Left ventricle myocardium inferior (tissue), 1 donor: ENCODE measurements at places on chromosomes 13 and 19. TPM values are rescaled to one million over a fixed set of nuclear protein-coding genes. Genes with fewer than 3 reads are reported as not detected.

Gene KLF12
- total RNA-seq, result 18.2 TPM

Gene PSG2
- not detected for total RNA-seq

Gene NKG7
- 1.8 TPM for total RNA-seq

Gene AMH
- 1.1 TPM for total RNA-seq

Gene HTR2A
- total RNA-seq, result 0.11 TPM

Gene CLIP3
- 5.4 TPM for total RNA-seq

Gene SLITRK5
- total RNA-seq, result 0.03 TPM

Gene ANO8
- 6.8 TPM for total RNA-seq

Gene TBC1D4
- 97.5 TPM for total RNA-seq

- H3K4me1 ChIP-seq, result peaks cover 14% of the 10 kb centered on the region
- DNase-seq, result no peak
- H3K4me3 ChIP-seq, result no peak overlapping the region
- H3K27ac ChIP-seq, result no peak overlapping the region
- peaks cover 30% of the 10 kb centered on the region for H3K36me3 ChIP-seq
Observed at GRCh38 chr19:995051-995827, 5.0 kb upstream of the GRIN3B start.

GRCh38 chr19:50329146-50329925 is at the start of gene KCNC3:
Gene KCNC3, minus strand, starts transcription at chr19:50329377. Its CDS starts 295 bp downstream, at chr19:50329082.
- H3K4me1 ChIP-seq, result peaks cover 64% of the 10 kb centered on the region
- H3K27ac ChIP-seq, result peak within 1 kb of the TSS; percentile 78
- peak; percentile 99 for DNase-seq
- H3K4me3 ChIP-seq, result peak within 1 kb of the TSS; percentile 69

- peaks cover 77% of the 10 kb centered on the region for H3K27me3 ChIP-seq
- no peak overlapping the region for H3K27ac ChIP-seq
- H3K4me3 ChIP-seq, result no peak overlapping the region
Observed at GRCh38 chr19:28426110-28426729, 786.7 kb downstream of the UQCRFS1 start.

GRCh38 chr19:41371541-41371940 is 4.8 kb upstream of the TMEM91 start:
- no peak for DNase-seq
- H3K27me3 ChIP-seq, result no peaks in the 10 kb centered on the region
- peaks cover 29% of the 10 kb centered on the region for H3K4me1 ChIP-seq
- no peak overlapping the region for H3K4me3 ChIP-seq
- H3K36me3 ChIP-seq, result no peaks in the 10 kb centered on the region
- H3K27ac ChIP-seq, result no peak overlapping the region

GRCh38 chr19:19465436-19466070 is 49.8 kb downstream of the TSSK6 start:
- peaks cover 44% of the 10 kb centered on the region for H3K4me1 ChIP-seq
- no peak for DNase-seq
- H3K4me3 ChIP-seq, result no peak overlapping the region
- no peak overlapping the region for H3K27ac ChIP-seq
- H3K27me3 ChIP-seq, result no peaks in the 10 kb centered on the region

- H3K4me3 ChIP-seq, result no peak overlapping the region
- DNase-seq, result peak; percentile 51
- H3K27ac ChIP-seq, result no peak overlapping the region
- no peaks in the 10 kb centered on the region for H3K27me3 ChIP-seq
- peaks cover 56% of the 10 kb centered on the region for H3K4me1 ChIP-seq
- no peaks in the 10 kb centered on the region for H3K36me3 ChIP-seq
Observed at GRCh38 chr13:112767506-112768471, 78.0 kb downstream of the ATP11A start.

- H3K36me3 ChIP-seq, result no peaks in the 10 kb centered on the region
- H3K4me3 ChIP-seq, result no peak overlapping the region
- H3K4me1 ChIP-seq, result no peaks in the 10 kb centered on the region
- no peaks in the 10 kb centered on the region for H3K27me3 ChIP-seq
- DNase-seq, result no peak
- no peak overlapping the region for H3K27ac ChIP-seq
Observed at GRCh38 chr13:20291675-20292074, 59.6 kb upstream of the GJB6 start.

DNA sequence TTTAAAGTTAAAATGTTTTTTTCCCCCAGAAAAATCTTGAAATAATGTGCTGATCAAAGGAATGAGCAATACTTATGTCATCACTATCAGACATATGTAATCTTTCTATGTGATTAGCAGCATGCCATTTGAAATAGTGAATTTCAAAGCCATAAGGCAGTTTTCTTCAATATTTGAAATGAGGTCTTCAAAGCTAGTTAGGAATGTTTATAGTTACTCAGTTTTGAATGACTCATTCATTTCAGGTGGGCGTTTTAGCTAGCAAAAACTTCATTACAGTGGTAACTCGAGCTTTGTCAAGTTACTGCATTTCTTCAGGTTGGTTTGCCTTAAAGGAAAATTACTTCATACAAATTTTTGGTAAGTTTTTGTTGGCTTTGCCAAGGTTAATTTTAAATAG is 102.1 kb downstream of the ATP8A2 start:
- no peak overlapping the region for H3K27ac ChIP-seq
- no peak overlapping the region for H3K4me3 ChIP-seq
- H3K36me3 ChIP-seq, result no peaks in the 10 kb centered on the region
- H3K4me1 ChIP-seq, result no peaks in the 10 kb centered on the region
- H3K27me3 ChIP-seq, result peaks cover 63% of the 10 kb centered on the region

GRCh38 chr19:39996218-39996810 is 546 bp upstream of the ZNF546 start:
- peaks cover 24% of the 10 kb centered on the region for H3K4me1 ChIP-seq
- H3K27me3 ChIP-seq, result no peaks in the 10 kb centered on the region
- H3K4me3 ChIP-seq, result peak overlapping the region; percentile 75
- no peak for DNase-seq

DNA sequence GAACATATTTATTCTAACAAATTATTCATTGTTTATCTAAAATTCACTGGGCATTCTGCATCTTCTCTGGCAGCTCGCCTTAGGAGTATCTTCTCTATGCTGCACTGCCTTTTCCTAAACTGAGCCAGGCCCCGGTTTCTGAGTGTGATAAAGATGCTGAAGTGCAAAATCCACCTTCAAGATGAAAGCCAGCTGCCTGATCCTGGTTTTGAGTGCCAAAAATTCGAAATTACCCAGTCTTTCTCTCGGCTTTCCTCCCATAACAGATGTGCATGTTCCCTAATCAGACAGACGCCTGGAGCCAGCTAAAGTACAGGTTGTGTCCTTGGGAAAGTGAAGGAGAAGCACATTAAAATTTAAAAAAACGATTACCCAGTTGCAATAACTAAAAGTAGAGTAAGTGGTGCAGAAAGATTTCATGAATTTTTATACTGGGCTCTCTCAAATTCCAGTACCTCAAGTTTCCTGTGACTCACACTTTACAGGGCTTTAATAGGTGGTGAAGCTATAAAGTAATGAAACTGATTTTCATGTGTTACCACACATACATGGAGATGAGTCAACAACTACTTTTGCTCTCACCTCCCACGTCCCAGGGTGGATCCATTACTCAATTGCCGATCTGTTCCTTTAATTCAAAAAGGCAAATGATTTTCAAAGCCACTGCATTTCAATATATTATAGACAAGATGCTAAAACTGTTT is 65.0 kb upstream of the GTF2F2 start:
- no peak overlapping the region for H3K4me3 ChIP-seq
- peak overlapping the region; percentile 16 for H3K27ac ChIP-seq
- no peak for DNase-seq

- peaks cover 18% of the 10 kb centered on the region for H3K4me1 ChIP-seq
- H3K27me3 ChIP-seq, result no peaks in the 10 kb centered on the region
- H3K27ac ChIP-seq, result no peak overlapping the region
- DNase-seq, result no peak
Observed at GRCh38 chr19:35639321-35639639, 2.3 kb upstream of the ETV2 start.

DNA sequence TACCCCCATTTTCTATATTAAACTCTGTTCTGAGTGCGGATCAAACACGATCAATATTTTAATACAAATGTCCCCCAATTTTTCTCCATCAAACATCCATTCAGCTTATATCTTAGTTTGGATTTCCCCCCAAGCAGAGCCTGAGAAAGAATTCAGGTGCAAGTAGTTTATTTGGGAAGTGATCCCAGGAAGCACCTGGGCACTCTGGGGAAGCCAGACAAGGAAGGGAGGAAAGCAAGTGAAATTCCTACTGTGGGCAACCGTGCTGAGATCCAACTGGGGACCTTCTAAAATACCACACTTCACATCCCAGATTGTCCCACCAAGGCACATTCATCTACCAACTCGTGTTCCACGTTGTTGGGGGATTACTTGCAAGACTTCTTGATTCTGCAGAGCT is 323.4 kb upstream of the NBEA start:
- no peak overlapping the region for H3K27ac ChIP-seq
- no peak overlapping the region for H3K4me3 ChIP-seq
- H3K4me1 ChIP-seq, result no peaks in the 10 kb centered on the region
- H3K36me3 ChIP-seq, result no peaks in the 10 kb centered on the region

GRCh38 chr13:23810685-23811240 is 78.4 kb downstream of the MIPEP start:
- H3K27me3 ChIP-seq, result no peaks in the 10 kb centered on the region
- H3K4me1 ChIP-seq, result no peaks in the 10 kb centered on the region
- no peak for DNase-seq
- H3K36me3 ChIP-seq, result peaks cover 1% of the 10 kb centered on the region
- no peak overlapping the region for H3K27ac ChIP-seq

DNA sequence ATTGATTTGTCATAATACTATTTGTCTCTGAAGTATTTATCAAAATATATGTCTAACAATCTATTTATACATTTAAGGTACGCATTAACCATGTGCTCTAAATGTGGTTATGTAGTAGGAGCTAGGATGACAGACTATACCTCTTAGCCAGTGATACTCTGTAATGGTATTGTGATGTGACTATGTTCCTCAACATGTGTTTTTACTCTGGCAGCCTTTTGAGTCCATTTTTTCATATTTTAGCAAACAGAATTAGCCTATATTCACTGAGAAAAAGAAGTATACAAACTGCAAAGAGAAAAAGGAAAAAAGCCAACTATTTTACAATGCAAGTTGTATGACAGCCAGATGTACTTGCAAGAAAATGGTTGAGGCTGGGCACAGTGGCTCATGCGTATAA is 26.7 kb downstream of the MAB21L1 start:
- no peak overlapping the region for H3K4me3 ChIP-seq
- no peak overlapping the region for H3K27ac ChIP-seq
- peaks cover 8% of the 10 kb centered on the region for H3K36me3 ChIP-seq

DNA sequence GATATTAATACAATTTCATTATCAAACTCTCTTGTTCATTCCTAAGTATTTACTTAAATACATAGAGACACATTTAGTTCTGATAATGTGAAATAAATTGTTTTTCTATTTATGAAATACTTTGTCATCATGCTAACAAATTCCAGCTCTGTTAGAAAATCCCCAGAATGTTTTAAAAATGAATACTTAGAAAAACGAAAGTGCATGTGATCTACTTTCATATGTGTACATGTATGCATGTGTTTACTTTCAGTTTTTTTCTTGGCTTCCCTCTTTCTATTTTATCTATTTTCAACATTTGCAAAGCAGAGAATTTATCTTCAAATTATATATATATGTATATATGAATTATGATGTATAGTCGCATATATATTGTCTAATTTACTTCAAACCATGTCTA is 1110.0 kb upstream of the PCDH20 start:
- H3K4me3 ChIP-seq, result no peak overlapping the region
- H3K27ac ChIP-seq, result no peak overlapping the region
- no peaks in the 10 kb centered on the region for H3K36me3 ChIP-seq
- H3K27me3 ChIP-seq, result no peaks in the 10 kb centered on the region
- H3K4me1 ChIP-seq, result no peaks in the 10 kb centered on the region

GRCh38 chr13:110134801-110135200 is 172.2 kb downstream of the COL4A1 start:
- no peaks in the 10 kb centered on the region for H3K36me3 ChIP-seq
- H3K27me3 ChIP-seq, result no peaks in the 10 kb centered on the region
- peaks cover 63% of the 10 kb centered on the region for H3K4me1 ChIP-seq
- peak overlapping the region; percentile 86 for H3K27ac ChIP-seq
- no peak for DNase-seq
- H3K4me3 ChIP-seq, result no peak overlapping the region

DNA sequence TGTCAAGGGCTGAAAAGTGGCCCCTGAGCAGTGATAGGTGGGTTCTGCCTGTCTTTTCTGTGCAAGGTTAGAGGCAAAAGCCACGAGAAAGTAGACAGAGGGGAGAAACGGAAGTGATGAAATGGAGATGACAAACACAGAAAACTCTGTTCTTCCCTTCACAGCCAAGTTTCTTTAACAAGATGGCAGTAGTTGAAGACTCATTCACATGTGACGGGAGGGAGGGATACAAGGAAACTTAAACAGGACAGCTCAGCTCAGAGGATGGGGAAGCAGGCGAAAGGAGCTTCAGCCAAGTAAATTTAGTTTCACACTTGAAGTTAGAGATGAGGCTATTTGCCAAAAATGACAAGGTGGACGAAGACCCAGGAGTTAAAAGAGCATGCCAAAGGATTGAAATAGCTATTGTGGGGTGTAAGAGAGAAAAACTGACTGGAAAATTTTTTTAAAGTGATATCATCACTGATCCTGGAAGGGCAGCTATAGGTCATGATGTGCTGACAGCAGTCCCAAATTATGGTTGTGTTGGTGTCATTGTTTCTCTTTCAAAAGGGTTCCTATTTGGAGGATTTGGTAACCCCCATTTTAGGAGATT is 347.9 kb downstream of the EFNB2 start:
- no peaks in the 10 kb centered on the region for H3K4me1 ChIP-seq
- H3K27me3 ChIP-seq, result no peaks in the 10 kb centered on the region
- DNase-seq, result no peak
- no peak overlapping the region for H3K27ac ChIP-seq
- no peaks in the 10 kb centered on the region for H3K36me3 ChIP-seq
- no peak overlapping the region for H3K4me3 ChIP-seq

DNA sequence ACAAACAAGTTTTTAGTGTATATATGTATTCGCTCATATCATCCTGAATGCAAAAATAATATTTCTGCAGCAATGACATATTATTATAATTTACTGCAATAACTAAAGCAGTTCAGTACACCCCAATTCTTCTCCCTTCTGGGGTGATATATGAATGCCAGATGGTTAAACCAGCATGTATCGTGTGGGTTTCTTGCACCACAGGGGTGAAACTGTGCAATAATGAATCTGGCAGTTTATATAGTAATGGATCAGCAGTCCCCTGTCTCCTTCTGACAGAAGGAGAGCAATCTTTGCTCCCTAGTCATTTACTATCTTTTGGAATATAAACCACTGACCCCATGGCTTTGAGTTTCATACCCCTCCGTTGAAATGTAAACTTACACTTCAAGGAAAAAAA is 228.6 kb upstream of the KLHL1 start:
- no peaks in the 10 kb centered on the region for H3K4me1 ChIP-seq
- H3K27me3 ChIP-seq, result no peaks in the 10 kb centered on the region
- no peak overlapping the region for H3K27ac ChIP-seq
- no peak overlapping the region for H3K4me3 ChIP-seq
- no peak for DNase-seq
